ENCODE measurements at places on chromosomes 1 and 21.

DNA sequence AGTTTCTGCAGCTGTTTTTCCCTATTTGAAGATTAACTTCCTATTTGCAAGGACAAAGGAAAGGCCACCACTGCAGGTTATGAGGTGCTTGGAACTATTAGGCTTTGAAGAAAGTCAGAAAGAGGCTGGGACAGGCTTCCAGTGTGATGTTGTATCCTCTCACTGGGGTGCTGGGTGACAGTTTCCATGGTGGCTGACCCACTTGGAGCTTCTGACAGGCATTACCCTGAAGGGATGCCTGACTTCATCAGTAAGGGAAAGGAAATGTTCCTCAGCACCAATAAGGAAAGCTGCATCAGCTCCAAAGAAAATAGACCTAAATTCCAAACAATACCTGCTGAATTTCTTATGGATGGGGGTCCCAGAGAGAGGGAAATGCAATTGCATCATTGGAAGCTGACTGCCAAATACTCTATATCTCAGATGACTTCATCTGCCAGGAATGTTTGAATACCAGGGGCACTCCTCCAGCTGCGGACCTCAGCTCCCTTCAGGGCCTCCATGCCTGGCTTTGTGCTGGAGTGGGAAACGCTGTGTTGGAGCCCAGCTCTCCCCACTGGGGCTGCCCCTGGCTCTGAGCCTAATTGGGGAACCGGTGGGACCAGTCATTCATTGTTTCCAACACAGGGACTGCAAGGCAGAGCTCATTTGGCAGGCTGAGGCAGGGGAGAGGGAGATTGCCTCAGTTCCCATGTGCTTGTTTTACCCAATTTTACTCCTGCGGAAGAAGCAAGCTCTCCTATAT is 76.6 kb downstream of the RGL1 start:
- peak; percentile 10 for DNase-seq

DNA sequence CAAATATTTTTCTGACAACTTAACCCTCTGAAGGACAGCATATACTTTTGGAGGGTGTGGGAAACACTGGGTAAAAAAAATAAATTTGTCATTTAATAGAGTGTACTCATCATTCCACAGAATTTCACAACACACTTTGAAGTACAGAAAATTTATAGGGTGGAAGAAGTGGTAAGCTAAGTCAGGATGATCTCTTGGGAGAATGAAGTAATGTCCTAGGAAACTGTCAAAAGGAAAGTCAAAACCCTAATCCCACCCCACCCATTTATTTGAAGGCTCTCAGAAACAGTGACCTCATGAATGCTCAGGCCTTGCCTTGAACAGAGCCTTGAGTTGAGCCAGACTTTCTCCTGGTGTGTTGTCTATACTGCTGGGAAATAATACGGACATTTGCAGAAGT is 7.3 kb upstream of the UAP1 start:
- DNase-seq: no peak

DNA sequence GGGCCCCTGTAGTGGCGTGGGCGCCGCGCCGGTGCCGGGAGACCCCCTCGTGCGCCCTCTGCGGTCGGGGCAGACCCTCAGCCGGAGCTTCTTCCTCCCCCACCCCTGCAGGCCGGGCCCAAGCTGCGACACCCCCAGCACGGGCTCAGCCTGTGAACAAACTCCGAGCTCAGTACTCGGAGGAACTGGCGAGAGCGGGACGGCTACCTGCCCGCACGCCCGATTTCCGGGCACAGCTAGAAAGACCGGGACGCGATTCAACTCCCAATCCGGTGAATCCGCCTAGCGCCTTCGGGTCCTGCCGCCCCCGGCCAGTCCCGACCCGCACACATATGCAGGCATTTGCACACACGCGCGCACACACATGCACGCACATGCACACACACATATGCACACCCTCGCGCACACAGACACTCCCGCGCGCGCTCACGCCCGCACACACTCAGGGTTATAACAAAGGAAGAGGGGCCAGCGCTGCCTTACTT is 580 bp upstream of the BLACAT1 start:
- DNase-seq: no peak

GRCh38 chr1:15500184-15501178 is 23.5 kb downstream of the CASP9 start:
- no peak for DNase-seq

- no peak for DNase-seq
Measured at GRCh38 chr1:844472-845026, 79.2 kb upstream of the SAMD11 start.

DNA sequence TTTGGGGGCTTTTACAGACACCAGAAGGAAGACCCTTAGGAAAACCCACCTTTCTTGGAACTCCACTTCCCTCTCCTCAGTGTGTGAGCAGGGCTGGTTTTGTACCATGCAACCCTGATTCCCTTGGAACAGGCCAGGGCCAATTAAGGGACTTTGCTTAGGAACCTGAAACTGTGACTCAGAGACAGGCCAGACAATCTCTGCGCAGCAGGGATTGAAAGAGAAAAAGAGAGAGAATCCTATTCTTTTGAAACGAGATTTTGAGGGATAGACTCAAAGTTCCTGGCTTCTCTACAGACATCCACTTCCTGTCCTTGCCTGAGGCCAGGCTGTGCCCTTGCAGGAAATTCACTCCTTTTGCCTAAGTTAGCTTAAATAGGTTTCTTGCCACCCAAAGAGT is 23.1 kb upstream of the C1orf198 start:
- no peak for DNase-seq

- no peak for DNase-seq
Measured at GRCh38 chr1:178308438-178308837, 188.3 kb downstream of the CLEC20A start.

DNA sequence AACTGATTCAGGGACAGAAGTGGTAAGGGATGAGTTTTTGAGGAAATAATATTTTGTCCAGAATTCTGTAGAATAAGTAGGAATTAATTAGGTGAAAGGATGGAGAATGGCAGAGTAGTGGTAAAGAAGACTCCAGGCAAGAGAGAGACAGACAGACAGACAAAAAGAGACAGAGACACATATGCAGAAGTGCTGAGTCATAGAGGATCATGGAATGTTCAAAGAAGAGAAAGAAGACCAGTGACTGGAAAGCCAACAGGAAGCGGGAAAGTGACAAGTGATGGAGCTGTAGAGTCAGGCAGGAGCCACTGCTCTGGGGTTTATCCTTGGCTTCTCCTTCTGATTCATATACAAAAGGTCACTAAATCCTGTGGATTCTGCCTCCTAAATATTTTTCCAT is 85.9 kb downstream of the UROD start:
- DNase-seq: peak; percentile 3

GRCh38 chr1:8739377-8739776 is 78.1 kb downstream of the RERE start:
- no peak for DNase-seq

DNA sequence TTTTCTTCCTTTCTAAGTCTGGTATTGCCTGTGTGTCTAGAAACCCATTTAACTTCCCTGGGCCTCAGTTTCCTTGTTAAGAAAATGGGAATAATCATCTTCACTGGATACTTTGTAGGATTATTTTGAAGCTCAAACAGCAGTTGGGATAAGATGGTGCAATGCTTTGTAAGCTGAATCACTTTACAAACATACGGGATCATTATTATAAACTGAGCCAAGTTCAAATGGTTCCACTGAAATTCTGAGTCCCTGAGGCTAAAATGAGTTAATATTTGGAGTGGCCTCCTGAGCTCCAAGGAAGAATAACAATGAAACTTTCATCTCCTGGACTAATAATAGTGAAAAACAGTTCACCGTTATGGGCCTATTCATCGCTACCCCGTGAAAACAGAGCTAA is 388.0 kb downstream of the PLPP3 start:
- DNase-seq: no peak

GRCh38 chr1:64074767-64075166 is 128.7 kb upstream of the UBE2U start:
- DNase-seq: no peak

- no peak for DNase-seq
Measured at GRCh38 chr1:159803956-159804689, 2.0 kb downstream of the FCRL6 start.

GRCh38 chr1:13759072-13759471 is 59.1 kb downstream of the PRDM2 start:
- no peak for DNase-seq

- DNase-seq: no peak
Measured at GRCh38 chr1:37094302-37094701, 60.0 kb upstream of the GRIK3 start.

DNA sequence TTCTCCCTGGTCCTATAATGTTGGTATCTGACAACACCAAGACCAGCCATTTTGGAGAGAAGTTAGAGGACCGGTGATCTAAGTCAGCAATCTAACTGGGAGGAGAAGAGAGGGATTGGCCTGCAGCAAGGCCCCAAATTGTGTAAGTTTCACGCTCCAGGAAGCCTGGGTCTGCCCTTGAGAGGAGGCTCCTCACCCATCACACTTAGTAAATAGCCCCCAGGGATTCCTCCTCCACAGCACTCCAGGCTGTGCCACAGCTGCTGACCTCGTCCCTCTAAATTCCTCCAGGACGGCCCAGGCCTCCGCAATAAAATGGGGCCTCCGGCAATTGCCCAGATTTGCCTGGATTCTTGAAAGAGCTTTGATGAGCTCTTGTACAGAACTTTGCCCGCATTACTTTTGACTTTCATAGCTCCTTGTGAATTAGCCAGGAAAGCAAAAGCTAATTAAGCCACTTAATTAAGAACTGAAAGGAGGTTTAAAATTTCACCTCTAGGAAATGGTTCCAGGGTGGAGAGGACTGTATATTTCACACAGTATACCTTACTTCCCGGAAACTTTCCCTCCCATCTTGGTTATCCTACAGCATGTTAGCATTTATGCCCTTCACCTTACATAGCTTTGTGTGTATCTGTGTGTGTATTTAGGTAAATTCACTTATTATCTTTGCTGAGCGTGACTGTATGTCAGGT is 90.5 kb downstream of the LAMC2 start:
- no peak for DNase-seq

DNA sequence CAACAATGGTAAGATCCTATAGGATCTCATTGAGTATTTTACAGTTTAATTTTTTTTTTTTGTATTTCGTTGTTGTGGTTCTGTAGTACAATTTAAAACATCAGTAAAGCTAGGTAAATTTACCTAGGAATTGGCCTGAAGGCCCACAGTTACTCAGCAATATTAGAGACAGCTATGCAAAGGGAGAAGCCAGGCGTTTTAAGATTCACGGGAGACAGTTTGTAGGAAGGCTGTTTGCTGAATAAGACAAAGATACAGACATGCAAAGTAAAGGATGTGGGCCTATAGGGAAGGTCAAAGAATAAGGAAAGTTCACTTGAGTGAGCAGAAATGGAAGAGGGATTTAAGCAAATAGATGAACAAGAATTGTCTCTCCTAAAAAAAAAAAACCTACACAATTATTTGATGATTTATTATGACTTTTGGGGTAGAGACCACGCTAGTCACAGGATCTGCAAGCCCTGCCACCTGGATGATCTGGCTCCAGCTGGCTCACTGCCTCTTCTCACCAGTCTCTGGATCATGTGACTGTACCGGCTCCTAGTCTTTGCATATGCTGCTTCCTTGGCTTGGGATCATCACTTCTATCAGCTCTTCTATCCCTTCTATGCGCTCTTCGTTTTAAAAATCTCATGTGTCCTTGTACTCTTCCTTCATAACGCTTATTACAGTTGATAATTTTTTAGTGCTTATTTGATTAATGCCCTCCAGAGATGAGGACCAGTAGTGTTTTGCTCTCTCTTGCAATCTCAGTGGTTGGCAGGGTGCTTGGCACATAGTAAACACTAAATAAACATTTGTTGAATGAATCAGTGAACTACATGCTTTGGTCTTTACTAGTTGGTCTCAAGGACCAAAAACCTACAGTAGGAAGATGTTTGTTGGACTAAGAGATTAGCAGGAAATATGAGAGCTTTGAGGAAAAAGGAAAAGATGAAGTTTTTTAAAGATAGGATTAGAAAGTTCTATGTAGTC is 14.1 kb downstream of the DYRK1A start:
- peak; percentile 48 for DNase-seq

DNA sequence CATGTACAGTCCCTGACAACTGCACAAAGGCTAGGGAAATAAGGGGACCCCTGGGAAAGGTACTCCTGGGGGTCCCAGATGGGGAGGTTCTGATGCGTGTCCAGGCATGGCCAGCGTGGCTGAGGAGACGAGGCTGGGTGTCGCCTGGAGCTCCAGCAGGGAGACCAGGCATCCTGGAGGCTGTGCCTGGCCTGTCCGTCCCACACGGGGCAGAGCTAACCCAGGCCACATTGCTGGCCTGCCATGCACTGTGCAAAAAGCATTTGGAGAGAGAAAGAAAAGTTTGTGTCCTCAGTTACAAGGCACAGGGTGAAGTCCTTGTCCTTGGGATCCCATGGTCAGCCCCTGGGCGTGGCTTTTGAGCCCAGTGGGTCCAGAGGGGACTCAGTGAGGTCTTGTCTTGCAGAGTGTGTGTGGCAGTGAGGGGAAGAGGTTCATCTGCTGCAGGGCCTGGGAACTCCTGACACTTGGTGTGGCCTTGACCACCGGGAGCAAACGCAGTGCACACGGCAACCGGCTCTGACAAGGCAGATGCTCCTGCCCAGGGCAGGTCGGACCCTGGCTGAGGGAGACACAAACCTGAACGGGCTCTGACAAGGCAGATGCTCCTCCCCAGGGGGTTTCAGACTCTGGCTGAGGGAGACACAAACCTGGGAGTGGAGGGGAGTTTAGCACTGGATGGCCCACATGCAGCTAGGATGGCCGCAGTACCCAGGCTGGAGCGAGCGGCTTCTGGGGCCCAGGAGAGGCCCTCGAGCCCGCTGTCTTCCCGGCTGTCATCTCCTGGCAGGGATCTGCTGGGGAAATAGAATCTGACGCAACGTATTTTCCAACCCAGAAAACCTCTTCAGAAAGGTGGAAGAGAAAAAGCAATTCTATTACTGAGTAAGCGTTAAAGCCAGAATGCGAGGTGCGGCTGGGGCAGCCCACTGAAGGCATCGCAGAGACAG is 37.3 kb upstream of the COL18A1 start:
- no peak for DNase-seq

DNA sequence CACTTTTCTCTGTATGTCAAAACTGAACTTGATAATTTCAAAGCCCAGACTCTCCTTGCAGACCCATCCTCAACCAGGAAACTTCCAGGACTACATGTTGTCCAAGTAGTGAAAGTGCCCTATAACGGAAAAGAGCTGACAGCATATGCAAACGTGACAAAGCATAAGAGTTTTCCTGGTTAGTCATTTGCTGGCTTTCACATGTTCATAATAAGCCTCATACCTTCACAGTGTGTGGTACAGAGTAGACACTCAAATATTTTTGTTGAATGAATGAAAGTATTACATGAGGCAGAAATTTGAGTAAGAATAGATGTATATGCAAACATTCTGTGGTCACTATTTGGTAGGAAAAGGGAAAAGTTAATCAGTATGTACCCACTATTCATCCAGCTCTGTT is 473.3 kb downstream of the MRPL39 start:
- no peak for DNase-seq

- no peak for DNase-seq
Measured at GRCh38 chr1:56566061-56566744, 13.2 kb downstream of the PLPP3 start.

GRCh38 chr1:3453891-3454810 is at the start of gene ARHGEF16:
Gene ARHGEF16, plus strand, starts transcription at chr1:3454665. Its CDS starts 8,420 bp downstream, at chr1:3463085.
- no peak for DNase-seq

DNA sequence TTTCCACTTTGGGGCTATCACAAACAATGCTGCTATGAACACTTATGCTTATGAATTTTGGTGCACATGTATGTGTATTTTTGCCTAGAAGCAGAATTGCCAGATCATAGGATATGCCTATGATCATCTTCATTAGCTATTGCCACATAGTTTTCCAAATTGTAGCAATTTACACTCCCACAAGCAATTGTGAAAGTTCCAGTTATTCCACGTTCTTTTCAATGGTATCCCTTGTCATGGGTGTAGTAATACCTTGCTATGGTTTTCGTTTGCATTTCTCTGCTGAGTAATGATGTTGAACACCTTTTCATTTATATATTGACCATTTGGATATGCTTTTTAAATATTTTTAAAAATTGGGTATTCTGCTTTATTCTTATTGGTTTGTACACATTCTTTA is 82.6 kb downstream of the MTR start:
- DNase-seq: no peak
